ENCODE measurements at places on chromosomes 16 and 17.

DNA sequence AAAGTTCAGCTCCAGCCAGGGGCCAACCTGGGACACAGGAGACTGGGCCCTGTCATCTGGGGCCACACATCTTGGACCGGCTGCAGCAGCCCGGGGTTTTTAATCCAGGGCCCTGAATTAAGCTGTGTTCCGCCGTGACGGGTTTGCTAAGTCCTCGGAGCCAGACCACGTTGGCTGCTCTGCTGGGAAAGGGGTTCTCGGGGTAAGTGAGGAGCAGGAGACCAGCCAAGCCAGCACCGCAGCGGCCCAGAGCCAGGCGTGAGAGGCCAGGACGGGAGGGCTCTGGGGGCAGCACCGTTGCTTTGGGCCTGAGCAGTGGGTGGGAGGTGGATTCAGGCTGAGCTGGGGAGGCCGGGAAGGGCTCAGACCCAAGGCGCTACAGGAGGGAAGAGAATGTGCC is 31.3 kb upstream of the CBX4 start:
- no peak for DNase-seq

DNA sequence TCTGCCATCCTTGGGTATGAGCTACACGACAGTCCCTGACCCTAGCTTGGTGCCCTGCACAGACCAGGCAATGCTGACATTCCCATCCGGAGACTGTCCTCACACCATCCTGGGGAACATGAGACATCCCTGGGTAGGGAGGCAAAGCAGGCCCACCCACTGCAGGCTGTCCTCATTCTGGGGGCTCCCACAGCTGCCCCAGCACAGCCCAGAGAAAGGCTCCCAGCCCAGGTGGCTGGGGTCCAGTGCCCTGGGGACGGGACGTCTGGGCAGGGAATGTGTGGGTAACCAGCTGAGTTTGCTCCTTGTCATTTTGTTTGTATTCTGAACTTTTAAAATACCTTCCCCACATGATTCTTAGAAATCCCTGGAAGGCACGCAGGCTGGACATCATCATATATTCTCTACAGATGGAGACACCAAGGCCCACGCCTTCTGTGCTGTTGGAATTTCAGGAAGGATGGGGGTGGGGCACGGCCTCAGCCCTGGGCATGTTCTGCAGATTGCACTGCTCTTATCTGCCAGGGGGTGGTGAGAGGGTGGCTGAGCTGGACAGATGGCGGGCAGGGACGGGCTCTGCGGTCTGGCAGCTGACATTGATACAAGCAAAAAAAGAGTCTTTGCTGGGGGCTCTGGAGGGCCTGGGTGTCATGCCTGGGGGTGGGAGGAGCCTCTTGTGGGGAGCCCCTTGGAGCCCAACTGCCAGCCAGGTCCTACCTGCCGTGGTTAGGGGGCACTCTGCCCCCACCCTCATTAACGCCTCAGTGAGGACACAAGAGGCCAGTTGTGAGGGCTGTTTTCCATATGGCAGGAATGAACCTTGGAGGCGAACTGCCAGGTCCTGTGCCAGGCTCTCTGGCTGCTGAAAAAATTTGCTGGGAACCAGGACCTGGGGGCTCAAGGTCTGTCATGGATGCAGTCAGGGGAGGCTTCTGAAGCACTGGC is 28.4 kb downstream of the LRRC75A start:
- DNase-seq, result no peak

GRCh38 chr17:13003454-13003851 is 14.4 kb downstream of the ELAC2 start:
- no peak for DNase-seq

DNA sequence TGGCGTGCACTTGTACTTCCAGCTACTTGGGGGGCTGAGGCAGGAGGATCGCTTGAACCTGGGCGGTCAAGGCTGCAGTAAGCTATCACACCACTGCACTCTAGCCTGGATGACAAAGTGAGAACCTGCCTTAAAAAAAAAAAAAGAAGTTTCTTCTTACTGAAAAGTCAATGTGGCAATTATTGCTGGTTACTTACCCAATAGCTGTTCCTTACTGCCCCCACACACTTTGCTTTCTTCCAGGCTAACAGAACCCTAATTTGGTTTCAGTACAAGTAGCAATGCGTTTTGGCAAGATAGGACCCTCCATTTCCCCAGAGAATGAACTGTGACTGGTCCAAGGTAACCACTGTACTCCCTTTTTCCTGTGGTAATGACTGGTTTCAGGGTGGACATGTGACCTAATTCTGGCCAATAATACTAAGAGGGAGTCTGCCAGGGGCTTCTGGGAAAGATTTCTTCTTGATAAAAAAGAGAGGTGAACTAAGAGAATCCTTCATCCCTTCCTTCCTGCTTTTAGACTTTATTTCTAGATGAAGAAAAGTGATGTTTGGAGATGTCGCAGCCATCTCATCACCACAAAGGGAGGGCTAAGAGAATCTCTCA is 58.8 kb upstream of the MSI2 start:
- no peak for DNase-seq

DNA sequence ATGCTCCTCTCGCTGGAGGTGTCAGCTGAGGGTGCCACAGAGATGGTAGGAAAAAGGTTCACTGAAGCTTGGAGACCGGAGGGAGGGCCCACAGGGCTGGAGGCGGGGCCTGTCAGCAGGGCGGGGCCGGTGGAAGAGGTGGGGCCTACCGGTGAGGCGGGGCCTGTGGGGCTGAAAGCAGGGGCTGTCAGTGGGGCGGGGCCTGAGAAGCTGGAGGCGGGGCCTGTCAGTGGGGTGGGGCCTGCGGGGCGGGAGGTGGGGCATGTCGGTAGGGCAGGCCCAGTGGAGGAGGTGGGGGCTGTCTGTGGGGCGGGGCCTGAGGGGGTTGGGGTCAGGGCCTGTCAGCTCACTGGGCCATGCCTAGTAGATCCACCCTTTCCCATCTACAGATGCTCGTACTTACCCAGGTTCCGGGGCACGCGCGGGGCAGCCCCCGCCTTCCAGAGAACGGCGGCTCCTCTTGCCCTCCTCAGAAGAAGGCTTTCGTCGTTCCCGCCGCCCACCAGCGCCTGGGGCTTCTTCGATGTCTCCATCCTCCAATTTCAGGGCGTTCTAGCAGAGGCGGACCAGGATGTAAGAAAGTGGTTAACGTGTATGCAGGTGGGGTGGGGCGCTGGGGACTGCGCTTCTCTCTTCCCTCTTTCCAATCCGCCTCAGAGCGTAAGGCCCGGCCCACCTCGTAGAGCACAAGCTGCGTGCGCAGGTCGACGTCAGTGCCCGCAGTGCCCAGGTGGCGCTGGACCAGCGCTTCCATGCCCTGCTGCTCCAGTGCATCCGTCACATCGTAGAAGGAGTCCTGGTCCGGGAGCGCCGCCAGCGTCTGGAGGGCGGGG is 9.8 kb downstream of the TMEM208 start:
- DNase-seq, result peak; percentile 79

- no peak for DNase-seq
These were observed 8.8 kb downstream of the NFATC3 start for GRCh38 chr16:68093816-68094613.

DNA sequence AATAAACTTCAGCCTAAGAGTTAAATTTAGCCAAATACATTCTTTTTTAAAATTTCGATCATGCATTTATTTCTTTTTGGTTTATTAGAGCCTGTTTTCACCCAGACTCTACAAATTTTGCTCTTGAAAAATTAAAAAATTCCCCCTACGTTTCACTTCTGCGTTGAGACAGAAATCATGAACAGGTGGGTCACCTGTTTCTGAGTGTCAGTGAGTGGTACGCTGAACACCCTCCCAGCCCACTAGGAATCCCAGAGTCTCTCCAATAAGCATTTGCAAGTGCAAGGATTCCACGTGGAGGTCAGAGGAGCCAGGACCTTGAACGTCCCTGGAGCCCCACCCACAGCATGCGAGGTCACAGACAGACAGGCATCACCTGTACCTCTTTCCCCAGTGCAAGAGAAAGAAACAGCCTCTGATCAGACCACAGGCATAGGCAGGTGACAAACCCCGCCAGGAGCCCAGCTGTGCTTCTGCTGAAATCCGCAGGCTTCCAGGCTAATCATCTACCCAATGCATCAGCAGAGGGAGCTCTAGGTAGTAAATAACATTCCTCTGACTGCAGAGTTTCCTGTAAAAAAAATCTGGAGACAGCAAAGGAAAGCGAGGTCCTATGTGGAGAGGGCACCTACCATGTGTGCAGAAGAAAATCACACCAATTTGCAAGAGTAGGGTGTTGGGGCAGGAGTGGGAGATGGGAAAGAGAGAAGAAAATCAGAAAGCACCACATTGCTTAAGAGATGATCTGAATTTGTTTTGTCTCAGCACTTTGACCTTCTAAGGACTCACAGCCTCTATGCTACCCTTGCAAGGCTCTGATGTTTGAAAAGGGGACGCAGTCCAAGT is 5.9 kb upstream of the XYLT1 start:
- peak; percentile 67 for DNase-seq

- no peak for DNase-seq
These were observed 7.3 kb downstream of the PNMT start for GRCh38 chr17:39675390-39676082.

DNA sequence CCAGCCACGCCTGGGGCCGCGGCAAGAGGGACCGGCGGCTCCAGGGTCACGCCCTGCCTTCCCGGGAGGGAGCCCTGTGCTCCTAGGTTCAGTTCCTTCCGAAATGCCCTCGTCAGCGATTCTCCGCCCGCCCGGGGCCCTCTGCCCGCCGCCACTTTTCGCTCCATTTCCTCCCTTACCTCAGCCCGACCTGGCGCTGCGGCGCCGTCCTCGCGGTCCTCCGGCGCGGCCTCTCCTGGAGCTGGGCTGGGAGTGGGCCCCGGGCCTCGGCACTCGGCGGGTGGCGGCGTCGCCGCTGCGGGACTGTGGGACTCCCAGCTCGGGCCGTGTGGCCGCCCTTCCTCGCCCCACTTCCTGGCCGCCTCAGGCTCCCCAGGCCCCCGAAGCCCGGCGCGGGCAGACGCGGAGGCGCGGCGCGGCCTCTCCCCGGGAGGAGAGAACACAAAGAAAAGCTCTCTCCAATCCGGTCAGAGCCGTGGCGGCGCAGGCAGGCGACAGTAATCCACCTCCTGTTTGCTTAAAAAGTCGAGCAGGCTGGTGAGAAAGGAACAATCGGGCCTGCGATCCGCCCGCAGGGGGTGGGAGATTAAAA is 1.6 kb downstream of the BAHCC1 start:
- DNase-seq, result no peak

DNA sequence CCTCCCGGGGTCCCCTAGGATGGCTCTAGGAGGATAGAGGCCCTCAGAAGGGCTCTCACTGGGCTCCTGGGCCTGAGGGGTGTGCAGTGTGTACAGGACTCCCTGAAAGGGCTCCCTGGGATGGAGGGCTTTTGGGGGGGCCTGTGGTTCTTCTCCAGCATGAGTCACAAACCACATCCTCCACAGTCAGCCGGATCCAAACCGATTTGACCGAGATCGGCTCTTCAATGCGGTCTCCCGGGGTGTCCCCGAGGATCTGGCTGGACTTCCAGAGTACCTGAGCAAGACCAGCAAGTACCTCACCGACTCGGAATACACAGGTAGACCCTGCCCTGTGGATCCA is 4.5 kb downstream of the TRPV2 start:
- no peak for DNase-seq

DNA sequence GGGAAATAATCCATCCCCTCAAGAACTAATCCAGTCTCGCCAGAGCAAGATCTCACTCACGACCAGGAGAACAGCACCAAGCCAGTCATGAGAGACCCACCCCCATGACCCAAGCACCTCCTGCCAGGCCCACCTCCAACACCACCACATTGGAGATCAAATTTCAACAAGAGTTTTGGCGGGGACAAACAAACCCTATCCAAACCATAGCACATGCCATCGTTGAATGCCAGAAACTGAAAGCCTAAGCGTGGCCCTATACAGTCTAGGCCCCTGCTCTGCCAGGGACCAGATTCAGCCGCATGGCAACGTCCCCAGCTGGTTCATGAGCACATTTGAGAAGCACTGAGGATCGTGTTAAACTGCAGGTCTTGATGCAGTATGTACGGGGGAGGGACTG is 57.3 kb downstream of the AXIN2 start:
- no peak for DNase-seq

GRCh38 chr16:30793508-30794069 is 6.6 kb upstream of the ZNF629 start:
- no peak for DNase-seq

GRCh38 chr16:85248342-85248741 is 136.1 kb upstream of the CIBAR2 start:
- no peak for DNase-seq

GRCh38 chr16:68739964-68740627 is 3.0 kb downstream of the CDH1 start:
- DNase-seq, result no peak

DNA sequence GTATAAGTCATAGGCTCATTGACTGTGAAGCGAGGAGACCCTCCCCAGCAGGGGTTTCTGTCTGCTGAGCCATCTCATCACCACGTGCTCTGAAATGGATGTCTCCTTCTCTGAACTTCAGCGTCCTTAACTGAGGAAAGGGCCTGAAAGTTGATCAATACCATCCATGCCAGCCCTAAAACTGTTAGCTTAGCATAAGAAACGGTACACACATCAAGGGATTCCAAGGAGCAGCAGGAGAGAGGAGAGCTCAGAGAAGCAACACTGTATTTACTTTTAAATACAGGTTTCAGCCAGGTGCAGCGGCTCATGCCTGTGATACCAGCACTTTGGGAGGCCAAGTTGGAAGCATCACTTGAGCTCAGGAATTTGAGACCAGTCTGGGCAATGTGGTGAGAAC is 248.9 kb upstream of the TNRC6C start:
- DNase-seq, result no peak

GRCh38 chr16:2149630-2150417 is 1.4 kb downstream of the RAB26 start:
- DNase-seq, result no peak

DNA sequence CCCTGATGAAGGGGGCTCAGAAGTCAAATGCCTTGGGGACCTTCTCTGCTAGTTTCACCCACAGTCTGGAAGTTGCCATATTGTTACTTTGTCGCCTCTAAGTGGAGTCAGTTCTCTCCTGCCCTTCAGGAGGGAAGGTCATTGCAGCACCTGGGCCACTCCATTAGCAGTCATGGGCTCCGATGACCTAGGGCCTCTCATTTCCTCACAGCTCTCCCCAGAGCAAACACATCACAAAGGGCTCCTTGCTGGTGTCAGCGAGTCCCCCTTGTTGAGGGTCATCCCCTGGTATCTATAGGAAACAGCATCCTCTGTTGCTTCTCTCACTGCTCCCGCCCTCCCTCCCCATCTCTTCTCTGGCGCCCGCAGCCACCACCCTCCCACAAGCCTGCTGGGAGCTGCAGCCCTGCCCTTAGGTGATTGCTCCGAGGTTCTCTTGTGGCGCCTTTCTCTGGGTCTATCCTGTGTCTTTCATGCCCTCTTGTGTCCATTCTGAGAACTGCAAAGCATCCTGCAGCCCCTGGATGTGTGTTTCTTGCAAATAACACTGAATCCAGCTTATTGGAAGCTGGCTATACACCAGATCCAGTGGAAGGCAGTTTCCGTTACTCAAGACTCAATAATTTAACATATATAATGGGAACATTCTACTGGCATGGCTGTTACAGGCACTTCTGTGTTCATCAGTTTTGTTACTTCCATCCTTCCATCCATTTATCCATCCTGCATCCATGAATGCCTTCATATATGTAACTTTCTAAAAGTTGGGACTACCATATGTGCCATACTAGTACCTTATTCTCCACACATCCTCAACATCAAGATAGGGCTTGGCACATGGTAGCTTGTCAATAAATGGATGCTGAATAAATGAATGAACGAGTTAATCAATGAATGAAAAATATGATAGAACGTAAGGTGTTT is 21.2 kb downstream of the PDILT start:
- peak; percentile 64 for DNase-seq

Data from GM10248 (cell line).